Spleen (tissue), 13 donors: ENCODE measurements at places on chromosomes 3 and 15. TPM values are rescaled to one million over a fixed set of nuclear protein-coding genes. Genes with fewer than 3 reads are reported as not detected.

The MST1R gene
- total RNA-seq: 2.7 TPM

The AADAC gene
- not detected for total RNA-seq

The BSN gene
- total RNA-seq: 0.79 TPM

GRCh38 chr3:185661772-185662171 is 75.7 kb downstream of the SENP2 start:
- H3K36me3 ChIP-seq: no peaks in the 10 kb centered on the region
- no peak for DNase-seq
- H3K27me3 ChIP-seq: peaks cover 3% of the 10 kb centered on the region
- H3K4me1 ChIP-seq: peaks cover 4% of the 10 kb centered on the region
- H3K4me3 ChIP-seq: no peak overlapping the region

DNA sequence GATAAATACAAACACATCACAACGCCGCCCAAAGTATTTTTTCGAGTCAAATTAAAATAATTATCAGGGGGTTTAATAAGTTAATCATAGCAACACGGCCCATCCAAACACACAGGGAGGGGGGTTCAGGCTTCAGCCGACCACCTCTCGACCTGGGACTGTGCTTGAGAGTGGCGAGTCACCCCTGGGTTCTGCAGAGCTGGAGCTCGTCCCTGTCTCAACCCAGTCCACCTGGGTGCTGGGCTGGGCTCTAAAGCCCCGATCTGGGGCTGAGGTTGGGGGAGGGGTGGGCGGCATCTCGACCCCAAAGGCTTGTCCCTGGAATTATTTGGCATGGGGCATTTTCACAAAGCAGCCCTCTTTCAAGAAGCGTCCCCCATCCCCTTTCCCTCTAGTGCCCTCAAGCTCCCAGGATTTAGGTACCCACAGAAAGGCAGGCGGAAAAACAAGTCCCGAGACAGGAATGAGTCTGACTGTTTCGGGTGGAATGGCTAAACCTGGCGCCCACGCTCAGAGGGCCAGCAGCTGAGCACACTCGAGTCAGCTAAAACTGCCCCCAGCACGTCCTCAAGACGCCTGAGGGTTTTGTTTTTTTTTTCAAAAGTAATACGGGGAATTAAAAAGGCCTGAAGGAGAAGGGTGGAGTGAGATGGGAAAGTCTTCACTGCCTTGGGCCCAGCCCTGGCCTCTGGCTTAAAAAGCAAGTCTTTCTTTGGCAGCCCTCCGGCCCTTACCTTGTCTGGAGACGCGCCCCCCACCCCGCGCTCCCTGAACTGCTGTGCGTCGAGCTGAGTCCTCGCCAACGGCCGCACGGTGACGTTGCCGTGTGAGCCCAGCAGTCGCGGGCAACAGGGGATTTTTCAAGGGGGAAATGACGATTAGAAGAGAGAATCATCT is 32.5 kb downstream of the NR2F2 start:
- peaks cover 100% of the 10 kb centered on the region for H3K27me3 ChIP-seq
- H3K4me1 ChIP-seq: peaks cover 3% of the 10 kb centered on the region
- H3K4me3 ChIP-seq: peak overlapping the region; percentile 13
- no peaks in the 10 kb centered on the region for H3K36me3 ChIP-seq

DNA sequence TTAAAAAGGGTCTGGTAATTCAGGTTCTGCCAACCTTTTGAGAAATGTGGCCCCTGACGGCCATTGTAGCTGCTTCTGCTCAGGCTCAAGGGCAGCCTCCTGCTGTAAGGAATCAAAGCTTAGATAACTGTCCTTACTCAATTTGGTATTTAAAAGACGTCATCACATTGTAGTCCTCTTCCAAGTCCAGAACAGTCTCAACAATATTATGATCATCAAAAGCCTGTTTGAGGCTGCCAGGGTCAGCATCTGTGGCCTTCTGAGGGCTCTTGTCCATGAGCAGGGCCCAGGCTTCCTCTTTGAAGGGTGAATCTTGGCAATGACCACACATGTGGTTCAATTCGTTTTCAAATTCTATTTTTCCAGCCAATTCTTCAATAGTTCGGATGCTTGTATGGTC is 6.0 kb downstream of the C3orf62 start:
- no peak for DNase-seq
- peaks cover 5% of the 10 kb centered on the region for H3K4me1 ChIP-seq
- H3K27ac ChIP-seq: no peak overlapping the region
- H3K36me3 ChIP-seq: peaks cover 5% of the 10 kb centered on the region
- H3K4me3 ChIP-seq: no peak overlapping the region

GRCh38 chr3:195186041-195186709 is 84.8 kb downstream of the XXYLT1 start:
- no peak overlapping the region for H3K4me3 ChIP-seq
- no peaks in the 10 kb centered on the region for H3K36me3 ChIP-seq
- no peak for DNase-seq
- no peak overlapping the region for H3K27ac ChIP-seq
- no peaks in the 10 kb centered on the region for H3K27me3 ChIP-seq

GRCh38 chr15:65089206-65089824 is 12.8 kb downstream of the KBTBD13 start:
- H3K36me3 ChIP-seq: peaks cover 10% of the 10 kb centered on the region
- no peaks in the 10 kb centered on the region for H3K4me1 ChIP-seq
- no peak overlapping the region for H3K27ac ChIP-seq
- no peak for DNase-seq
- H3K4me3 ChIP-seq: no peak overlapping the region

DNA sequence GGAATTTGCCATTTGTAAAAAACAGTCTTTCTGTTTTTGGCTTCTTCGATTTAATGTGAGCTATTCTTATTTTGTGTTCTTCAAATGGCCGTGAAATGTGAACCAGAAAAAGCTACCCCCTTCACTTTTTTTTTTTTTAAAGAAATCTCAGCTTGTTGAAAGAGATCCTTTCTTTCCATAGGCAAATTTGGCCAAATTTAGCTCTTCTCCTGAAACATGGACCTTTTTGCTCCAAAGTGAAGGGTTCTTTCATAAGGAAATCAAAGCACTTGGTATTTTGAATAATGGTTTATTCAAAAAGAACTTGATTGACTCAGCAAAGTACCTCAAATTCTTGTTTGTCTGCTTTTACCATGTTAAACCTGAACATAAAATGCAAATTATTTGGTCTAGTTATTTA is 10.1 kb downstream of the RCN2 start:
- H3K4me1 ChIP-seq: no peaks in the 10 kb centered on the region
- DNase-seq: no peak
- peaks cover 18% of the 10 kb centered on the region for H3K36me3 ChIP-seq
- H3K27ac ChIP-seq: no peak overlapping the region

- no peak for DNase-seq
- H3K27me3 ChIP-seq: no peaks in the 10 kb centered on the region
- no peak overlapping the region for H3K4me3 ChIP-seq
- H3K36me3 ChIP-seq: no peaks in the 10 kb centered on the region
- no peaks in the 10 kb centered on the region for H3K4me1 ChIP-seq
- H3K27ac ChIP-seq: no peak overlapping the region
These were observed 283.5 kb downstream of the RPLP1 start for GRCh38 chr15:69736161-69736560.

DNA sequence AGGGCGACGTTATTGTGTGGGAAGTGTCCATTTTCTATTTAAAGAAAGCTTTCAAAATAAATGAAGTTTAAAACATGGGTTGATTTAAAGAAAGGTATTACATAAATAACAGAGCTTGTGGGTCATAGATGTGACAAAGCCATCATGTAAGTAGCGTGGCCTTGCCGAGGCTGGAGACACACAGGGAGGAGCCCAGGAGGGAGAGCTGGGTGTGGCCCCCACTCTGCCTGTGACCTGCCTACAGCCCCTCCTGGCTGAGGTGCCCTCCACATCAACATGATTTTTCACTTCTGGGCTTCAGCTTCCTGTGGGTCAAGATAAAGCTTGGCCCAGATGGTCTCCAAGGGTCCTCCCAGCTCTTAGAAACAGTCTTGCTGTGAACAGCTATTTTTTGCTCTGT is 12.5 kb upstream of the MGLL start:
- no peak for DNase-seq
- H3K27ac ChIP-seq: no peak overlapping the region
- no peaks in the 10 kb centered on the region for H3K4me1 ChIP-seq
- no peak overlapping the region for H3K4me3 ChIP-seq
- no peaks in the 10 kb centered on the region for H3K27me3 ChIP-seq
- no peaks in the 10 kb centered on the region for H3K36me3 ChIP-seq
